Mucosa of descending colon (tissue), 3 donors: ENCODE measurements at places on chromosomes 12 and 14.

DNA sequence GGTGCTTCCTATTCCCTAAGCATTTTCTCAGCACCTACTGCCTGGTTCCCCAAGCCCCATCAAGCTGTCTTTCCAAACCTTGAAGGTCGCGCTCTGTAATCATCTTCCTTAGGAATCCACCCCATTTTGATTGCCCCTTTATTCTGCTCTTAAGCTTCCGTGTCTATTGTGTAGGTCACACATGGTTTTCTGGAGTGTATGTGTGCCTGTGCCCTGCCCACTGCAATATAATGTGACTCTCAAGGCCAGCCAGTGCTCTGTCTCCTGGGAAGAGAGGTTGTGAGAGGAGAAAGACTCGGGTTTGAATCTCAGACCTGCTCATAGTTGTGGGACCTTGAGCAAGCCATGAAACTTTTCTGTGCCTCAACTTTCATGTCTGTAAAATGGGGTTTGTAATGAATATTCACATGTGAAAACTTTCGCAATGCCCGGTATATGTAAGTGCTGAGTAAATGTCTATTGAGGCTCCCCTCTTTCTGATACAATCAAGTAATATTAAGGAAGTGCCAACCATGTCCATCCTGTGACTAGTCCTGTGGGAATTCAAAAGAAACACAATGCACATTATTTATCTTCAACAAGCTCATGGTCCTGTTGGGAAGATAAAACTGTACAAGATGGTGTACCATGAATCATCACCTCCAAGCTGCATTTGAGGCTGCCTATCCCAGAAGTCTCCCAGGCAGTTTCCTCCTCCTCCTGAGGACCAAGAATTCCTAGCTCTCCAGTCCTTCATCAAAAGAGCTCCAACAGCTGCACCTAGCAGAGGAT lies 774 bp upstream of the KRT75 start:
- no peak for DNase-seq

GRCh38 chr12:52423661-52424500 lies 10.3 kb downstream of the KRT75 start:
- no peak for DNase-seq

DNA sequence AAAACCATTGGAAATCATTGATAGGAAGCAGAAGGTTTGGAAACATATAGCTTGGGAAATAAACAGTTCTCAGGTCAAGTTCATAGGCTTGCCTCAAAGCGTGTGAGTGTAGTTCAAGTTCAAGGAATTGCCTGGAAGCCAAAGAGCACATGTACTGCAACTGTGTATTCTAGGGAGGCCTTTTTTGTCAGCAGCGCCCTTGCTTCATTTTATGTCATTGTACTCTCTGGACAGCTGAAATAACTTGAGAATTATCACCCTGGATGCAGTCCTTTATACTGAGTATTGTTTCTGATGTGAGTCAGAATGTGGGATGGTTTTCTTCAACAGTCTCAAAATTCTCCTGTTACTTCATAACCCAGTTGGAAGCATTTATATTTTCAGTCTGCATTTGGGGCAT lies 16.0 kb upstream of the EVL start:
- DNase-seq, result no peak

GRCh38 chr14:96629558-96630222 lies 127.5 kb downstream of the PAPOLA start:
- DNase-seq, result no peak
